ENCODE measurements at places on chromosomes 4 and X.

- no peak for DNase-seq
Measured at GRCh38 chr4:52106191-52106590, 55.1 kb downstream of the SPATA18 start.

DNA sequence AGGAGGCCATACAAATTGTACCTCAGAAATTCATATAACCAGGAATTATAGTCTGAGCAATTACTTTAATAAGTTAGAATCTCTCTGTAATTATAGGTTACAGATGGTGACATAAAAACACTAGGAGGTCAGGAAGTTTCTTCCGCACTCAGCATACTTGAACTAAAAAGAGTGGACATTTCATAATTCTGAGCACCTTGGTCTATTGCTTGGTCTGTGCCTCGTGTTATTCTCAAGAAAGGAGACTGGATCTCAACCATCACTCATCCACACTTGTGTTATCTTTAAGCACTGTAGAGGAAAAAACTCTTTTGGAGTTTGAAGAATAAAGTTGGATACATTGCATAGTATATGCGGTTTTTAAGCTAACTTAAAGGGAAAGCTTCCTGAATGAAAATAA is 91.1 kb downstream of the SYNPO2 start:
- DNase-seq: no peak

- no peak for DNase-seq
Measured at GRCh38 chrX:24055043-24055356, 244 bp downstream of the EIF2S3 start.

GRCh38 chr4:164402554-164402953 is 351.4 kb upstream of the SMIM31 start:
- no peak for DNase-seq

GRCh38 chrX:42107495-42108488 is 184.4 kb upstream of the CASK start:
- DNase-seq: no peak

DNA sequence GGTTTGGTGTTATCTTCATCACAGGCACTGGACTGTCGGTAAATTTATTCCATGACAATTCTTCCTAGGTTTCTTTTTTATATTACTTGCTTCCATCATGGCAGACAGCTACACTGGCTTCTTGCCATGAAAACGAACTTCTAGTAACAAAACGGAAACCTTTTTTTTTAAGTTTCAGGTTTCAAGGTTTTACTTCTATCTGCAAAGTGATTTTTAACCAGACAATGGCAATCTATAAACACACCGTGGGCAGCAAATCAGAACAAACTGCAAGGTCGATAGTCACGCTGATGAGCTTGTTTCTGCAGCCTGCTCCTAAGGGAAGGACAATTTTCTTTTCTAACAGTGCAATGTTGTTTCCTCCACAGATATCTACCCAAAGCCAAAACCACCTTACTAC is 29.9 kb downstream of the XG start:
- DNase-seq: no peak

GRCh38 chrX:38985375-38985774 is 184.1 kb downstream of the MID1IP1 start:
- DNase-seq: no peak

GRCh38 chrX:109880629-109881028 is 122.3 kb upstream of the TMEM164 start:
- no peak for DNase-seq

GRCh38 chr4:53713296-53713695 is 122.0 kb upstream of the LNX1 start:
- DNase-seq: no peak

GRCh38 chr4:156495836-156496235 is 475.8 kb downstream of the PDGFC start:
- no peak for DNase-seq

DNA sequence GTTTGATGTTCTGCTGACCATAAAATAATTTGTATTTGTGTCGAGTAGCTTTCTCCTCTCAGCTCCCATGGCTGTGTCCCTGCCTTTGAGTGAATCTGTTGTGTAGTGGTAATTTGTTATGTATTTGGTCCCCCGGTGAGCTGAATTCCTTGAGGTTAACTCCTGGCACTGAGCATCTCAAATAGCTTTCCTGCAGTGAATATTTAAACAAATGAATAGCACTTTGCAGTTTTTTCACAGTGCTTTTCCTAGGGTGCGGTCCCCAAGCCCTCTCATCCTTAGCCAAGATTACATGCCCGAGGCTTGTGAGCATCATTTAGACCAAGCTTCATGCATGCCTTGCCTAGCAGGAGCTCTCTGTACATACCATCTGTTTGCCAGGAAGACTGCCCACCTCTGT is 74.2 kb downstream of the CLDN34 start:
- no peak for DNase-seq

DNA sequence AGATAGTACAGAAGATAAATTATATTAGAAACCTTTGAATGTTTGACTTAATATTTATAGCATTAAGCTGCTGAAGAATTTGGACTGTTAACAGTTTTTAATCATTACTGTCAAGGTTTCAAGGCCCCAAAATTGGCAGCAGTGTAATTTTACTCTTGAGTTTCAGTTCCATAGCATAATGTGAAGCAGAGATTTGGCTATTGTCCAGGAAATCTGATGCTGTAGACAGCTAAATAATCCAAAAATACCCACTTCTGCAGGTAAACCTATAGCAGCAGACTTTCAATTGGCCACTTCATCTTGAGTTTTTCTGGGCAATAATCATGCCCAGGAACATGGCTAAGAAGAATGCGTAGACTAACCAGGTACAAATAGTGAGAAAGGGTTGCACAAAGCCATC is 85.0 kb downstream of the RCHY1 start:
- DNase-seq: no peak

- DNase-seq: no peak
Measured at GRCh38 chr4:184907216-184907615, 81.4 kb upstream of the ACSL1 start.

DNA sequence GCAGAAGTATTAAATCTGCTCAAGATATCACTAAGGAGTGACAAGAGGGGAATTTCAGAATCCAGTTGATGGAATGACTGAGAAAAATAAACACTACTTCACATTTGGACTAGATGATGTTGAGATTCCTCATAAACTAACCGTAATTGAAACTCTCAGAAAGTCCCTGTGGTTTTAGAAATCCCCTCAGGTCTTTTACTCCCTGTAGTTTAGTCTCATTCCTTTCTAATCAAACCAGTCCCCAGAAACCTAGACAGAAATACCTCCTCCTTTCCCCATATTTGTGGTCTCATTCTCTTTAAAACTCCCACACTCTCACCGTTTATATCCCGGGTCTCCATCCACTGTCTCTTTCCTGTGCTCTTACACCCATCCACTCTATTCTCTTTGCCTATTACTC is 15.0 kb upstream of the TLR1 start:
- no peak for DNase-seq

DNA sequence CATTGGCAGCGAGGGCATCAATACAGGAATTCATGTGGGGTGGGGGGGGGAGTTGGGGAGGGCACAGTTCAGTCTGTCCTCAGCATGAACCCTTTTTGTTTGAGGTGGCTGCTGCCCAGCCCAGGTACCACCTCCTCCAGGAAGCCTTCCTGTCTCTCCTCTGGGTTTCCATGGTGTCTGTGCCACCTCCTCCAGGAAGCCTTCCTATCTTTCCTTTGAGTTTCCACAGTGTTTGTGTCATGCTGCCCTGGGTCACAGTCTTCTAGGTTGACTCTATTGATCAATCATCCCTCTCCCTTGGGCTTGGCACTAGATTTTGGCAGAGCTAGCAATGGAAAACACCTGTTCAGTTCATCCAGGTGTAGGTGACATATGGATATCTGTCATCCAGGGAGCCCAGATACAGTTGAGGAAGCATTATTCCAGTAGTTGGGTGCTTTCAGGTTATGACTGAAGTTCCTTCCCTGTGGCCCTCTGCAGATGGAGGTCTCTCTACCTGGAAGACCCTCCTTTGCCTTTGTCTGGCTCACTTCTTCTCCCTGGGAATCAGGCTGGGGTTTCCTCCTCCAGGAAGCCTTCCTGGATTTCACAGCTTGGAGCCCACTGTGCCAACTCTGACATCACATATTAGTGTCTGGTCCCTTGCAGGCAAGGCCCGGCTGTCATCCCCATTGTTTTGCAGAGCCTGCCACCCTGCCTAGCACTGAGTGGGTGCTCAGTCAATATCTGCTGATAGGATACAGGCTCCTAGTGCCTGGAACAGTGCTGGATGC is 96.6 kb downstream of the SORCS2 start:
- DNase-seq: no peak

GRCh38 chrX:18491587-18492340 is 66.4 kb downstream of the CDKL5 start:
- DNase-seq: no peak

GRCh38 chr4:99872570-99872969 is 21.7 kb downstream of the LAMTOR3 start:
- DNase-seq: no peak

DNA sequence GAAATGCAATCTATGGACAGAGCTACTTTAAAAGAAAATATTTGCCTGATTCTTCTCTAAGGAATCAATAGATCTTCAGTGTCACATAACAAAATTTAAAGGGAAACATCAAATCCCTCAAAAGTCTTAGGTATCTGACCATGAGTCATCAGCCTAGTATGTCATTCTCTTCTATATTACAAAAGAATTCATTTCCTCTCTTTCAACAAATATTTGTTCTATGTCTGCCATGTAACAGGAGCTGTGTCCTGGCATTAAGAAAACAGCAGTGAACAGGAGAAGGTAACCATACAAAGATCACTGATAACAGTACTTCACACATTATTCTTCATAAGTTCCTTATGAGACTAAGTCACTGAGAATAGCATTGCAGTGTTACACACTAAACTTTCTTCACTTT is 243.6 kb upstream of the DKK2 start:
- DNase-seq: no peak

GRCh38 chrX:68669094-68669860 is 21.8 kb downstream of the STARD8 start:
- no peak for DNase-seq

- no peak for DNase-seq
Measured at GRCh38 chr4:99634742-99635360, 22.8 kb downstream of the C4orf54 start.

- DNase-seq: no peak
Measured at GRCh38 chrX:124497386-124497785, 151.0 kb downstream of the SH2D1A start.

- DNase-seq: no peak
Measured at GRCh38 chrX:17414027-17414658, 39.1 kb downstream of the NHS start.

DNA sequence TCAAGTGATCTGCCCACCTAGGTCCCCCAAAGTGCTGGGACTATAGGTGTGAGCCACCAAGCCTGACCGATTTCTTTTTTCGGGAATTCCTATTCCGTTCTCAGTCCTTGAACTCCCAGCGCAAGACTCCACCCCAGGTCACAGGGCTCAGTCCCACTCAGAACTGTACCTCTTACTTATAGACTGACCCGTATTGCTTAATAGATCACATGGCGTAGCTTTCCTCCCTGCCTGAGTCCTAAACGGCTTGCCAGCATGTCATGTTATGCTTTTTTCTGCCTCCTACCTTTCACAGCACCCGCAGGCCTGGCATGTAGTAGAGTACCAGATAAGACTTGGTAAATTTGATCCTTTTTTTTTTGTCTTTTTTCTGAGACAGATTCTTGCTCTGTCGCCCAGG is 22.4 kb downstream of the SAT1 start:
- DNase-seq: no peak

DNA sequence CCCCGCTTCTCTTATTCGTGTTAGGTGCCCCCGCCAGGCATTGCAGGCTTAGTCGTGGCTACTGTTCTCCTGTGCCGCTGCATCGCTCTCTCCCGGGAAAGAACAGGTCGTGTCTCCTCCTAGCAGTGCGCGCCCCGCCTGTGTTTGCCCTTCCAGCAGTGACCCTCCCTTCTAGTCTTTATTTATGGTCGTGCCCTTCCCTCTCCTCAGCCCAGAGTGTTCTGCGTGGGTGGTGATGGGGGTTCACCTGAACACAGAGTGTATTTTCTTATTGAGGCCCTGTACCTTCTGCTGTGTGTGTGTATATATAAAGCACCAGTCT is 15.2 kb downstream of the USP11 start:
- no peak for DNase-seq

- no peak for DNase-seq
Measured at GRCh38 chrX:413322-414201, 26.9 kb upstream of the PPP2R3B start.

- DNase-seq: no peak
Measured at GRCh38 chr4:8461086-8461485, 20.5 kb downstream of the TRMT44 start.

DNA sequence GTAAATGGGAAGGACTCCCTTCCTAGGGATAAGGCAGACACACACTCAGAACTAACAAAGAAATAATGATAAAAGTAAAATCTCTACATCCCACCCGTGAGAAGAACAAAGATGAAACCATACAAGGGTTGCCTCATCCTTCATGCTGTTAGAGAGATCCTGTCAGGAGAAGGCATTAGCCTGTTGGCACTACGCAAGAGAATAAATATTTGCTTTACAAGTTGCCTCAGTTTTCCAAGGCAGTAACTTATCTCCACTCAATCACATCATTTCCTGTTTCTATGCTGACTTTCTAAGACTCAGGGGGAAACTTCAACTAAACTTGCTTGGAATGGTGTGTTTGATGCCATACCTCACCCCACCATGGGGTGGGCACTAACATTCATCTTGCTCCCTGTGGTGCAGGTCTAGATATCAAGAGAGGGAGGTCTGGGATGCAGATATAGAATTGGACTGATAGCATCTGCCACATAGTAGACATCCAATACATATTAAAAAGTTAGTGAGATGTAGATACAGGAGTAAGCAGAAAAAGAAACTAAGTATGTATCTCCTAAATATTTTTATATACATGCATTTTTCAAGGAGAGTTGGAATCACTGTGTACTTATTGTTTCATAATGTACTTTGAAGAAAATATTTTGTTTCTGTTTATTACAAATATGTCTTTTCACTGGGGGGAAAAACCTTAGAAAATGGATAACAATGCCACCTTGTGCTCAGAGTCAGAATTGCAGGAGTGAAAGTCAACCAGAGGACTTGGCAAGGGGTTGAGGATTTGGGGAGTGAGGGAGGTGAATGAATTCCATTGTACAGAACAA is 57.2 kb upstream of the BEX4 start:
- DNase-seq: no peak

DNA sequence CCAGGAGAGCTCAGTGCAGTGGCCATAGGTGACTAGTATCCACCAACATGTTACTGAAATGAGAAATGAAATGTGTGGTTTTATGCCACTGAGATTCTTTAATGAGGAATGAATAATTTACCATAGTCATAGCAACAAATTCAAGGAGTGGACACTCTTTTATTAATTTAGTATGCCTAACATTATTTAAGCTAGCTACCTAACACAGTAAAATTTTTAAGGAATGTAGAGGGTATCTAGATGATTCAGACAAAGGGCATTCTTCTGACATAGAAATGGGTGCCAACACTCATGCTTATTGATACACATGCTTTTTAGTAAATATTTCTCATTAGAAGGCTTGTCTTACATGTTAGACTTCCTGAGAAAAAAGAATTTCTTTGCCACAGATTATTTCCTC is 33.3 kb upstream of the SULT1B1 start:
- no peak for DNase-seq

- DNase-seq: no peak
Measured at GRCh38 chrX:151697522-151697921, 2.3 kb downstream of the PRRG3 start.

GRCh38 chrX:67692246-67692645 is 148.4 kb downstream of the AR start:
- no peak for DNase-seq

- no peak for DNase-seq
Measured at GRCh38 chr4:47668810-47669408, 169.0 kb downstream of the CORIN start.

GRCh38 chr4:147017081-147017480 is 71.4 kb upstream of the TTC29 start:
- DNase-seq: no peak

- no peak for DNase-seq
Measured at GRCh38 chr4:169342906-169343564, 72.3 kb upstream of the SH3RF1 start.

Data from stimulated activated CD8-positive, alpha-beta memory T cell treated with anti-CD3 and anti-CD28 coated beads, Interleukin-2, amount 100 ng/mL, for 1 hour (primary cell).